Activated naive CD4-positive, alpha-beta T cell treated with Interleukin-2 at 50 U/mL for 16 hours (primary cell): ENCODE measurements at places on chromosomes 4 and X.

DNA sequence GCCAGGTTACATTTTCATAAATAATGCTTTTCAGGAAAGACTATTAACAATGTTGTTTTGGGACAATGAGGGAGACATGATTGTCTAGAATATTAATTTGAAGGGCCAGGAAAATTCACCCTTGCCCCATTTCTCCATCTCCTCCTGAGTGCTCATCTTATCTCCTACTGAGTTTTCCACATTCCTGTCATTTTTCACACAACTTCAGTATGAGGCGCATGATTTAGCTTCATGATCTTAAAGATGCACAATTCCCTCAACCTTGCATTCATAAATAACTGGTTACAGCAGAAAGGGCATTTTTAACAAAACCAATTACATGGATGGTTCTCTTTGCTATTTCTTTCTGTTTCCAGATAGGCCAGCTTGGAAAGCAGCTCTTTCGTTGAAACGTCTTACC lies 1699.2 kb upstream of the IGFBP7 start:
- DNase-seq, result no peak

DNA sequence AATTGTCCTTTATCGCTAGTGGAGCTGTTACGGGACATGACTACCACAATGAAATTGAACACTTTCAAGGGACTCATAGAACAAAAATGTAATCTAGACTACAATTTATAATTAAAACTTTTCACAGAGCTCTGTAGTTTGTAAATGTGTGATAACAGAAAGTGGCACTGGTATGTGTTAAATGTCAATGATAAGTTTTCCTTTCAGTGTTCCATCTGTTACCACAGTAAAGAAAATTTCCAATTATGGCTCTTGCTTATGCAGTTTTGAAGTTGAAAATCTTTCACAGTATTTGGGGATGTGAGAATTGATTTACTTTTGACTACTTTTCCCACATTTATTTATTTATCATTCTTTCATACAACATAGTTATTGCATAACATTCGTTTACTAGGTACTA lies 40.1 kb upstream of the GUCY1A1 start:
- DNase-seq, result no peak

DNA sequence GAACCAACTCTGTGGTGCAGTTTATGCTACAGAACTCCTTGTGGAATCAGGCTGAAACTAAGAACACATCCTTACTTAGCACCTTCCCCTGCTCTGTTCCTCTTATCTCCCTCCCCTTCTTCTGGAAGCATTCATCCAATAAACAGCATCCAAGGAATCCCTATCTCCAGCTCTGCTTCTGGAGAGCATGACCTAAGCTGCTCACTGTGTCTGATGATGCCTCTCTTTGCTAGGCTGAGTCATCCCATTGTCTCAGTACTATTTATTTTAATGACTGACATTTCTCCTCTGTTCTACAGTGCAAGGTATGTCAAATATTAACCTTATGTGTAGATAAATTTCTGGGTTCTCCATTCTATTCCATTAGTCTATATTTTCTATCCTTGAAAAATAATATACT lies 71.2 kb downstream of the BEND2 start:
- no peak for DNase-seq

DNA sequence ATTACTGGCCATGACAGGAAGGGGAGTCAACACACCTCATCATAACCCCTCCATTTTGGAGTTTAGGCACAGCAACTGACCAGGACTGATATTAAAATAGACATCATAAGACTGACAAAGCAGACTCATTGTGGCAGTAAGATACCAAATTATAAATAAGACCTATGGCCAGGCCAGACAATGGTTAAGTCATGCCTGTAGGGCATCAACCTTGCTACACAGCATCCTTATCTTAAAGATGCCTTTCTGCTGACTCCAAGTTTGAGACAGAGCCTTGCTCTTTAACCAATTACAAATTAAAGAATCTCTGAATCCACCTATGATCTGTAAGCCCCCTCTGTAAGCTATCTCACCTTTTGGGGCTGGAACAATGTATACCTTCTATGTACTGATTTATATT lies 65.5 kb downstream of the VCX2 start:
- no peak for DNase-seq

GRCh38 chrX:133681421-133681820 lies 266.1 kb upstream of the GPC4 start:
- no peak for DNase-seq

DNA sequence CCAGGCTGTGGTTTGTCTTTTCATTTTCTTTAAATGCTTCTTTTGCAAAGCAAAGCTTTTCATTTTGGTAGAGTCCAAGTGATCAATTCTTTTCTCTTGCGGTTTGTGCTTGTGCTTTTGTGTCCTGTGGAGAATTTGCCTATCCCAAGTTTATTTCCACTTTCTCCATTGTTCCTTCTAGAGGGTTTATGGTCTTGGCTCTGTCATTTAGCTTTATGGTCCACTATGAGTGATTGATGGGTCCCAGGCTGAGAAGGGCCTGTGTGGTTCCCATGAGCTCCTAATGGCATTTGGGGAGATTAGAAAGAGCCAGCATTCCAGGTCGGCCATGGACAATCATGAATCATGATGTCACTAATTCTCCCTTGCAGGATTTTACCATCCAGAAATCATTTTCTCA lies 86.5 kb downstream of the CPZ start:
- DNase-seq, result no peak

DNA sequence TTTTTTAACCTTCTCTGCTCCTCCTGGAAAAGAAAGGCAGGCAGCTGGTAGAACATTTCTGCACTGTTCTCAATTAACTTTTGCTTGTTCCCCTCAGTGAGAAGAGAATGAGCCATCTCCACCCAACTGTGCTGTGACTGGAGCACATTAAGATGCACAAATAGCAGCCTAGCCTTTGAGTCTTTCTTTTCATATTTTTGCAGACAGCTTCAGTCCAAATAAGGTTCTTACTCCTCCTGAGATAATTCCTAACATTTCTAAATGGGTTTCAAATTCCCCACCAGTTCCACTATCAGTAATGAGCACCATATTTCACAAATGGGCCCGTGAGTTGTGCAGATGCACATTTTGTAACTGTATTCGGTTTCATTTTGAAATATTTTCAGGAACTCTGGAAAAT lies 118.6 kb downstream of the SPCS3 start:
- no peak for DNase-seq

DNA sequence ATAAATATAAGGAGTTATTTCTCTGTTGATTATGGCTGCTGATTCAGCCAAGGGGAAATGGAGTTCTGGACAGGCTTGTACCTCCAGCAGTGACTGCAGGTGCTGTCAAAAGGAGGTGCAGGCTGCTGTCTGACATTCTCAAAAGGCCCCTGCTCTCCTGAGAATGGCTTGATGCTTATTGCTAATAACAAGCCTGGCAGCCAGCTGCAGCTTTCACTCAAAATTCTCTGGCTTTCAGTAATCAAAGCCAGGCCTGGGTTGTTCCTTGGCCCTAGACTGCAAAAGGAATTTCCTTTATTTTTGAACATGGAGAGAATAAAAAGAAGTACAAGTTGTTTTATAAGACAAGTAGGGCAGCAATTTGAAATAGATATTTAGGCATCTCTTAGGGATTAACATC lies 575.9 kb downstream of the MID1IP1 start:
- no peak for DNase-seq

GRCh38 chr4:2497324-2497723 lies 28.4 kb downstream of the RNF4 start:
- no peak for DNase-seq
